ENCODE measurements at places on chromosomes 2 and 18.

DNA sequence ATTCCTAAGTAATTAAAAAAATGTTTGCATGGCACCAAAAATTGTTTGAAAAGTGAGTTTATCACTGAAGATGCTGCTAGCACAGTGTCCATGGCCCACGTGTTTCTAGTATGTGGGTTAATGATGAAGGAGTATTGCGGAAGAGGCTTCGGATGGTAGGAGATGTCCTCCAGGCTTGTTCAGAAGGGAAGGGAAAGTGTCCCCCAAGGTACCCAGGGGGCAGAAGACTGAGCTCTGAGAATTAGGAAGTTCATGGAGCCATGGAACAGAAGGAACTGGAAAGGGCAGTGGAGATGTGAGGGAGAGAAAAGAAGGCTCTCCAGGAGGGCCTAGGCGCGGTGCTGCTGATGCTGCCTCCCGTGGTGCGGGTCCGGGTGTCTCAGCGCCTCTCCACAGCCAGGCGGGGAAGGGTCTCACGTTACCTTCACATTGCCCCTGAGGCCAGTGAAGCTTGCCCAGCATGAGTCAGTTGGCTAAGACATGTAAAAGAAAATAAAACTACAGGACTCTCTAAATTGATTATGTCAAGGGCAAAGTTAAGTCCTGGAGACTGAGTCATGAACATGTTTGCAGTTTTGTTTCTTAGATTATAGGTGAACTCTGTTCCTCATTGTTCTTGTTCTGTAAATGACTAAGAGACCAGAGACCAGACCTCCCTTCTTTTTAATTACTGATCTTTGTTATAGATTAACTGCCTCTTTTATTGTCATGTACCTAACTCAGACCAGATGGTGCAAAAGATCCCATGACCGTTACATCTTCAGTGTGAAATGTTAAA is 89.0 kb downstream of the MTCL1 start:
- DNase-seq: peak; percentile 82

DNA sequence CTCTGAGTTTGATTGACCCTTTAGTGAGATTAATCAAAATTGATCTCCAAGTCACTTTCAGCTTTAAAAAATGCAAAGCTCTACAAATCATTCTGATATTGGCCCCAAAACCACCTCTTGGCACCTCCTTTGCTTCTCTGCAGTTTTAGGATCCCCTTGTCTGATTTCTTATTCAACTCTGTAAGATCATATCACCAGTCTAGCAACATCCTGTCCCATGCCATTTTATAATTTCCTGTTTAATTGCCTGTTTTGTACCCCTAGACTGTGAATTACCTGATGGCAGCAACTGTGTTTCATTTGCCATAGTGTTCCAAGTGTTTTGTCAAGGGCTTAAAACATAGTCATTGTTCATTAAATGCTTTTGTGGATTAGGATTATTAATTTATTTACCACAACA is 406.3 kb upstream of the TRIB2 start:
- no peak for DNase-seq

- peak; percentile 89 for DNase-seq
Measured at GRCh38 chr2:179543361-179543901, 278.8 kb upstream of the SESTD1 start.

- no peak for DNase-seq
Measured at GRCh38 chr2:59920961-59921360, 632.5 kb downstream of the BCL11A start.

- peak; percentile 87 for DNase-seq
Measured at GRCh38 chr2:182077448-182078142, 91.9 kb downstream of the PPP1R1C start.

- DNase-seq: no peak
Measured at GRCh38 chr18:11148680-11149440, 509 bp downstream of the PIEZO2 start.

- no peak for DNase-seq
Measured at GRCh38 chr18:5175378-5175777, 21.7 kb downstream of the AKAIN1 start.

DNA sequence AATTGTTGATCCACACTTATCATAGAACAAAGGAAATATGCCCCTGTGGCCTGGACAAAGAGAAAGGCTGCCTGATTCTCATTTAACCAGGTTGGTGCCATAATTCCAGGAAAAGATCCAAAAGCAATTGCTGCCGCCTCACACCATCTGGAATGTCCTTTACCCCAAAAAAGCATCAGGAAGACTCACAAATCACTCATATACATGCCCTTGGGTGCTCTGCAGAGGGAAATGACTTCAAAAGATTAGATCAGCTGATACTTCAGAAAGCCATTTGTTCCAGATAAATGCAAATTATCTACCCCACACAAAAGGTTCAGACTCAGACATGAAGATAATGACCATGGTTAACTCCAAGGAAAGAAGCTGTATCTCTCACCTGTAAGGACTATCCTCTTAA is 285.8 kb downstream of the C1D start:
- no peak for DNase-seq

GRCh38 chr2:63422556-63422955 is 165.7 kb downstream of the WDPCP start:
- no peak for DNase-seq

GRCh38 chr2:157868993-157869392 is 7.1 kb downstream of the ACVR1 start:
- DNase-seq: no peak

- DNase-seq: peak; percentile 57
Measured at GRCh38 chr18:77103187-77103850, 29.3 kb downstream of the MBP start.

DNA sequence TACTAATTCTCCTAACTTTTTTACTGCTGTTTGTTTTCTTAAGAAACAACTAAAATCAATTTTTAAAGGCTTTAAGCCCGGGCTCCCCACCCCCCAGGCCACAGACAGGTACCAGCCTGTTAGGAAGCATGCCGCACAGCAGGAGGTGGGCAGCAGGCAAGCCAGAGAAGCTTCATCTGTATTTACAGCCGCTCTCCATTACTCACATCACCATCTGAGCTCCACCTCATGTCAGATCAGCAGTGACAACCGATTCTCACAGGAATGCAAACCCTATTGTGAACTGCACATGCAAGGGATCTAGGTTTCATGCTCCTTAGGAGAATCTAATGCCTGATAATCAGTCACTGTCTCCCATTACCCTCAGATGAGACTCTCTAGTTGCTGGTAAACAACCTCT is 517.0 kb downstream of the NRXN1 start:
- DNase-seq: no peak

- no peak for DNase-seq
Measured at GRCh38 chr18:78632111-78632541, 347.5 kb upstream of the SALL3 start.

DNA sequence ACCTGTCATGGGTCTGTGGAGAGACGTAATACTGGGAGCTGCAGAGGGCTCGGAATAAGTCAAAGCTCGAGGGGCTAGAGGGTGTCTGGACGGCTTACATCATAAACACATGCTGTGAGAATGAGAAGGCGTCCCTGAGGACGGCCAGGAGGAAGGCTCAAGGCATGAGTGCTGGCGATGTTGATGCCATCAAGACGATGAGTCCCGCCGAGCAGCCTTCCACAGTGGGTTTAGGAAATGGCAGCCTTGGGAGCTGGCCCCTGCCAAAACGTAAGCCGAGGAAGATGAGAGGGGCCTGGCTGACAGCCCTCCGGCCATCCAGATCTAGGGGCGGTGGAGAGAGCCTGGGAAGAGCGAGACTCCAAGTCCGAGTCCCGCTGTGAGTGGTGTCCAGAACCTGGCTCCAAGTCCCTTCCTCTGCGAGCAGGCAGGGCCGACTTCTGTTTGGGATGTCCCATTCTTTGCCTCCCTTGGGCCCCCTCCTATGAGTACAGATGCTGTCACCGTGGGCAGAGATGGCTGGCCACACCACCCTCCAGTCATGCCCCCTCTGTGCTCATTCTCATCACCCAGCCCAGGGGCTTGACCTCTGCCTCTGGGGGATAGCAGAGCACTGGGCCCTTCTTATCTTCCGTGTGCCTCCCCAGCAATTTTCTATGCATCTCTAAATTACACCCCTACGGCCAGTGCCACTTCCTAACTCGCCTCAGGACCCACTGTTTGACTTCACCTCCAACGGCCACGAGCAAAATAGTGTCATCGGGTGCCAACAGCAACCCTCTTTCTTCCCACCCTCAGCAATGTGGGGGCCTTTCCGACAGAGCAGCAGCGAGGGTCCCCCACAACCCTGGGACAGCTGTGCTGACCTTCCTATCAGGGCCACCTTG is 175.7 kb downstream of the FAM210A start:
- DNase-seq: no peak

DNA sequence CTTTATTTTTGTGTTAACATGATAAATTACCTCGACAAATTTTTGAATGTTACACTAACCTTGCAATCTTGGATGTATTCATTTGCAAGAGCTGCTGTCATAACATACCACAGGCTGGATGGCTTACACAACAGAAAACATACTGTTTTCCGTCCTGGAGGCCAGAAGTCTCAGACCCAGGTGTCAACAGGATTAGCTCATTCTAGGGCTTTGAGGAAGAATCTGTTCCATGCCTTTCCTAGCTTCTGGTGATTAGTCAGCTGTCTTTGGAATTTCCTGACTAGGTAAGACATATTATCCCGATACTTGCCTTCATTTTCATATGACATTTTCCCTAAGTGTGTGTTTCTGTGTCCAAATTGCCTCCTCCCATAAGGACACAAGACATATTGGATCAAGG is 188.6 kb upstream of the CDH19 start:
- DNase-seq: peak; percentile 43

- DNase-seq: peak; percentile 5
Measured at GRCh38 chr2:133025004-133025403, 355.0 kb upstream of the LYPD1 start.

DNA sequence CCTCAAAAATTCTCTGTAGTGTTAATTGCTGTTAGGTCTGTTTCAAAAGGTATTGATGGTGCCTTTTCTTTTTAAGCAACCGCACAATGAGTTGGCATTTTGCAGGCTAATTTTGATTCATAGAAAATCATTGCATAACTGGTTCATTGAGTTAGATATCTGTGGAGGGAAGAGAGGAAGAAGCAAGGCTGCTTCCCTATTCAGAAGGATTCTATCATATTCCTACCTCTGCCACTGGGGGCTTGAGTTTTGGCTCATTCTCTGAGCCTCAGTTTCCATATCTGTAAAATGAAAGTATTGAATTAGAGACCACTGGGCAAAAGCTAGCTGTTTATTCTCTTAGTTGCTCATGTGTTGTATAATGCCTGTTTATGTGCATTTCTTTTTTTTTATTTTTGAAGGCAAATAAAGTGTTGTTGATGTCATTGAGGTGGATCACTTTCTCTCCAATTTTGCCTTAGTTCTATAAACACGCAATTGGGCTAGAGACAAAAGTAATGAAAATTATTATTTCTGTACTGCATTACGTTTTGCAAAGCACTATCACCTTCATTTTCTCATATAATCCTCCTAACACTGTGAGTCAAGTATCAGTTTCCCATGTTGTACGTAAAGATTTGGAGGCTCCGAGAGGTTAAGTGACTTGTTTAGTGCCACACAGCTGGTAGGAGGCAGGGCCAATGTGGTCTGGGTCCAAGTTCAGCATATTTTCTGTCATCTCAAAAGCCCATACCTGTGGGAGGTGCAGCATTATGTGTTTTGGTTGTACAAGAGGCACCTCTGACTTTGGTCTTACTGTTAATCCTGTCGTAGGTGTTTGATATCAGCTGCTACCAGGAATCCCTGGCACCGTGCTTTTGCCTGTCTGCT is 5.9 kb downstream of the TRIB2 start:
- no peak for DNase-seq

- DNase-seq: no peak
Measured at GRCh38 chr2:69169655-69170389, 156.8 kb downstream of the ANTXR1 start.

DNA sequence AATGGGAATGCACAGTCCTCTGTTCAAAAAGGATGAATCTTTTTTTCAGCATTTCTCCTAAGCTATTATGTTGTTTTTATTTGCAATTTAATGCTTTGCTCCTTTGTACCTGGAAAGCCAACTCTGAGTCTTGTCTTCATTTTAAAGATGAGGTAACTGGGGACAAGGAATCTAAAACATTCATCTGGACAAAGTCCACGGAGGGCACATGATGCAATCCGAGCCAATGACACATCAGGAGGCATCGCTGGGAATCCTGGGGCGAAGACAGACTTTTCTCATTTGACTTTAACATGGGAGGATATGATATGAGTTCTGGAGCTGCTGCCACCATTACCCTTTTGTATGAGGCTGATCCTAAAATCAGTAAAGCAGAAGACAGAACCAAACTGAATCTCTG is 116.5 kb upstream of the REG3G start:
- DNase-seq: no peak

DNA sequence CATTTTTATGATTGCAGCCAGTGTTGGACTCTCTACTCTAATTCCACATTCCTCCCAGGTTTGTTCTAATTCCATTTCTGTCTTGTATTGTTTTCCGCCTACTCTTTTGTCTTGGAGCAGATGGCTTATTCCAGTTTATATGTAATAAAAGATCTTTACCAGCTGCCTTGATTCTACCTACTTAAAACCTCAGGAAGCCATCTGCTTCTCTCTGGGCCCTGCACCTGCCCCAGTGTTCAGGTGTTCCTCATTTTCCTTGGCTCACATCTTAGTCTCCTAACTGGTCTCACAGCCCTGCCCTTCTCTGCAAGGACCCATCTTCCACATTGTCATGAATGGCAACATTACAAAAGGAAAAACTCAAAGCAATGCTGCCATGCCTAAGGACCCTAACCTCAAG is 21.0 kb upstream of the IL37 start:
- no peak for DNase-seq

DNA sequence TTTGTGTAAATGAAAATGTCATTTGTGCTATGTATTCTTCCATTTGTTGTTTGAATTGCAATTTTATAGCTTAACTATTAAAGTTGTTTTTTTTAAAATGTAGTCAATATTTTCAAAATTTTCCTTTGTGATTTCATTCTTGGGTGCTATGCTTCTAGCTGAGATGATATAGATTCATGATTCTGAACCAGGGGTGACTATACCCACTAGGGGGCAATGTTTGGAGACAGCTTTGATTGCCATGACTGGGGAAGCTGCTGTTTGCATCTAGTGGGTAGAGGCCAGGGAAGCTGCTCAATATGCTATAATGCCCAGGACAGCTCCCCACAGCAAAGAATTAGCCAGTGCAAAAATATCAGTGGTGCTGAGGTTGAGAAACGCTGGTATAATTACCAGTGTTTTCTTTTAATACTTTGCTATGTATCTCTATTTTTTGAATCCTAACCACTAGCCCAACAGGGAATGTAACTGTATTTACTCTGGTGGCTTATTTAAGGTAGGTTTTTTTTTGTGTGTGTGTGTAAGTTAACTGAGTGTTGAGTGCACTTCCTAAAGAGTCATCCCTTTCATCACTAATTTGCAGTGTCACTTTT is 99.7 kb downstream of the MEP1B start:
- DNase-seq: peak; percentile 70

GRCh38 chr2:161115205-161115604 is 45.0 kb upstream of the TANK start:
- DNase-seq: no peak

DNA sequence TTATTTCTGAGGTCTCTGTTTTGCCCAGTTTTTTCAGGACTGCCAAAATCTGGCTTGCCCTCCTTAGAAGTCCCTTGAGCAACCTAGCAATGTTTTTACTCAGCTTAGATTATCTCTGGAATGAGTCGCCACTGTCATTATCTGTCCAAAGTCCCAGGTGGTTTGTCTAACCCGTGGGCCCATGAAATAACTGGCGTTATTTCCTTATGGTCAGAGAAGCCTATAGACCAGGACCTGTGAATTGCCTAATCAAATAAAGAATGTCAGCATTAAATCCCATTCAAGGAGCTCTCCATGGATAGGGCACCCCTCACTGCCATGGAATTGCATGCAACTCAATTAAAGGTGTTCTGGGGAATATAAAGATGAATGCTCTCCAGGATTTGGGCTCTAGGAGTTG is 373.9 kb downstream of the SETBP1 start:
- DNase-seq: no peak
